ENCODE measurements at places on chromosomes 1 and 21.

DNA sequence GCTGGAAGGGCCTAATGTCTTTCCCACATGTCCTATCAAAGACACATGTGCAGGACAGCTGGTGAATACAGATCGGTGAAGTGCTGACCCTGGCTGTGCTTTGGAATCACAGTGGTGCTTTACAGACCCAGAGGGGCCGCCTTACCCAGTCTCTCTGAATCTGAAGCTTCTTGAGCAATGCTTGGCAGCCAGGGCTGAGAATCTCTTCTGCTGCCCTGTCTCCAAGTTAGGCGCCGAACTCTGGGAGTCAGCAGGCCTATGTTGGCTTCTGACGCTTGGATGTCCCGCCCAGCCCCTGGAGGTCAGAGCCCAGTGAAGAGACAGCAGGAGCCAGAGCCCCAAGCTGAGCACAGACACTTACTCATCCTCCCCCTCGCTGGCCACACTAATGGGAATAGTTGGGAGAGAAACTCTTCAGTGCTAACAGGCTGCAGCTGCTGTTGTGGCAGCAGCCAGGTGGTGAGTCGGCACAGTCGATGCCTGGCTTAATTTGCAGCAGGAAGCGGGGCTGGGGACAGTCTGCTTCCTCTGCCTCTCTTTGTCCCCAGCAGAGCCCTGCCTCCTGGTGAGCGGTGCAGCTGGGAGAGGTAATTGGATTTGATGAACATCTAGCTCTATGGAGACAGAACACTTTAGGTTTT lies 68.1 kb downstream of the URB2 start:
- ATAC-seq, result peak; percentile 35

GRCh38 chr21:31937303-31937702 lies 64.5 kb downstream of the HUNK start:
- no peak for ATAC-seq

GRCh38 chr1:45012639-45013278 lies 705 bp downstream of the UROD start:
- peak; percentile 30 for ATAC-seq

GRCh38 chr1:10516925-10517676 lies 42.4 kb downstream of the PEX14 start:
- peak; percentile 25 for ATAC-seq

DNA sequence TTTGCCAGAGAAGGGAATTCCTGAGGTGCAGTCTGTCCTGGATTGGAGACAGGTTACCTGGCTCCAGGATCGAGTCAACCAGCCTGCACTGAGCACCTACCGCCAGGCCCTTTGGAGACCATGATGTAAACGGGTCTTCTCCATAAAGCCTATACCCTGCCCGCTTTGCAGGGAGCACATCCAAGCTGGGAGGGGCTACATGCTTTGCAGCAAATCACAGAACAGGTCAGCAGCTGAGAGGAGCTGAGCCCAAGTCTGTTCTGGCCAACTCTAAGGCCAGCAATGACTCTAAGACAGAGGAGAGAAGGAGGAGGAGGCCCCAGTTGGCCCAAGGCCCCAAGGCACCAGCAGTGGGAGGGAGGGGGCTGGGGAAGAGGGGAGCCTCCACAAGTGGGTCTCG lies 15.5 kb upstream of the RSPO1 start:
- ATAC-seq, result no peak

DNA sequence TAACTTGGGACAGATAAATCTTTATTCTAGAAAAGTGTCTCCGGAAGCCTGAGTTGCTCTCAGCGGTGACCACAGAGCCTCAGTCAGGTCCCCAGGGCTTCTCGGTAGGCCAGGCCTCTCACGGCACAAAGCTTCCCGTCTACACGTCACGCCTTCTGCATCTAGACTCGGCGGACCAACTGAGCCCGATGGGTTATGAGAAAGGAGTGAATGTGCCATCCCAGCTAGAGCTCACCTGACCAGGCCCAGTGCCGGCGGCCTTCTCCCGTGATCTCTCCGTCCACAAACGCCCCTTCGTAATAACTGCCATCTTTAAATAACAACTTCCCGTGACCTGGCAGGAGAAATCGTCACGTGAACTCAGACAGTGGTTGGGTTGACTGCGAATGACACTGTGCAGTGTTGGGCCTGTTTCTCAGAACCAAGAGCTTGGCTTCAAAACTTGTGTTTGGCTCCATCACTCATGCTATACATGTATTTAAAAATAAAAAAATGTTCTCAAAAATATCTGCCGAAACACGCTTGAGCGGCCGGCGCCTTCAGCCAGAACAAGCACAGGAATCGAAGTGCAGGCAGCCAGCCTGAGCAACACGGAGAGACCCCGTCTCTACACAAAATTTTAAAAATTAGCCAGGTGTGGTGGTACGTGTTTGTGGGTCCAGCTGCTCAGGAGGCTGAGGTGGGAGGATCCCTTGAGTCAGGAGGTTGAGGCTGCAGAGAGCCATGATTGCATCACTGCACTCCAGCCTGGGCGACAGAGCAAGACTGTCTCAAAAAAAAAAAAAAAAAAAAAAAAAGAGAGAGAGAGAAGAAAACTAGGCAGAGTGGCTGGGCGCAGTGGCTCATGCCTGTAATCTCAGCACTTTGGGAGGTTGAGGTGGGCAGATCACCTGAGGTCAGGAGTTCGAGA lies 3.1 kb downstream of the MORN1 start:
- ATAC-seq, result no peak

DNA sequence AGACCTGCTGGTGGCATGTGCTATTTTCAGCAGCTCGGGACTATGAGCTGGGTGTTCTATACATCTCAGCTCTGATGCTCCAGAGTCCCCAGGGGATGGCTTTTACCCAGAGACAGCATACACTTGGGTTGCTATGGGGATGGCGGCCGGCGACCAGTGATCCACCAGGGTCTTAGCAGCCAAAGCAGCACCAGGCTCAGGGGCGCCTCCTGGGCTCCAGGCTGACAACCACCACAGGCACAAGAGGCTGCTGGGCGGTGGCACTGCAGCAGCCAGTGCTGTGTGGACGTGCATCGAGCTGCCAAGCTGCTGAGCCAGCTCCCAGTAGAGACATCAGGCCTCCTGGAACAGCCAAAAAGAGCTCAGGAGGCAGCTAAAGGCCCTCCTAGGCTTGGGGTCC lies 37.6 kb upstream of the CLSTN1 start:
- ATAC-seq, result peak; percentile 7

DNA sequence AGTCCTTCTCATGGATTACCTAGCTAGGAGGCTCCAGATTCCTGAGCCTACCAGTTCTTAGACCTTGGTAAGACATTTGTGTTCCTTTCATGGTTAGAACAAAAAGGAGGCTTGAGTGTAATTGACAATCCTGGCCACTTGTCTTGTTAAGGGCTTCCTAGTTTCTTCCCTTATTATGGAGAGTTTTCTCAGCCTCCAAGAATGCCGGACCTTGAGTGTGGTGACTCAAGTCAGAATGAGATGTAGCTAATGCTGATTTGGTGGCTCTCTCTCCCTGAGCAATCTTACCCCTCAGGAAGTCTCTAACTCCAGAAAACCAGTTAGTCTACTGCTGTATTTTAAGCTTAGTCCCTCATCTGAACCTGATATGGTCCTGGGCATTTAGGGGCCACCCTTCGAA lies 14.3 kb downstream of the CHI3L2 start:
- no peak for ATAC-seq

GRCh38 chr1:109802136-109802900 lies 38.6 kb upstream of the EPS8L3 start:
- ATAC-seq, result no peak

- ATAC-seq, result no peak
These were observed 6.1 kb upstream of the RIPPLY3 start for GRCh38 chr21:37000381-37000780.

- ATAC-seq, result no peak
These were observed 2.3 kb downstream of the LHX9 start for GRCh38 chr1:197919346-197920066.

DNA sequence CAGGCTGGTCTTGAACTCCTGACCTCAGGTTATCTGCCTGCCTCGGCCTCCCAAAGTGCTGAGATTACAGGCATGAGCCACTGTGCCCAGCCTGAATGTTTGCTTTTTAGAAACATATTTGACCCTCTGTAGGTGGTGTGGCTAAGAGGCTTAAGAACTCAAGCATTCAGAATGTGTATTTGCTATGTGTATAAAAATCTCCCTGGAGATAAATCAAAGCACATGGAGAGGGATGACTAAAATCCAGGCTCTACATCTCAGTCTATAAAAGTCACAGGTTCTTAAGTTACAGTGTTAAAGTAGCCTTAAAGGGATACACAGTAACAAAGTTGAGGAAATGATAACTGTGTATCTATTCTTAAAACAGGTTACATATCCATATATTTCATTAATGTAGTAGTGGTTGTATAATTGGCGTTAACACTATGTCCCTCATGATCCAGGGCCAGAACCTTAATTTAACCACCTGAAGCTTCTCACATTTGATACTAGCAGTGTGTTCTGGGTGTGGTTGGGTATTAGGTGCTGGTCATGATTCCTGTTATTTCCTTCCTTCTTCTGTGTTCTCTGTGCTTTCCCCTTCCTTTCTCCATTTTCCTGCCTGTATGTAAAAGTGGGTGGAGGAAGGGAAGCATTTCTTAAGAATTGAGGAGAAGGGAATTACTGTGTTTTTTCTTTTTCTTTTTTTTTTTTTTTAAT lies 16.2 kb downstream of the GIPC2 start:
- peak; percentile 68 for ATAC-seq

- no peak for ATAC-seq
These were observed 21.7 kb upstream of the VASH2 start for GRCh38 chr1:212928323-212929291.

GRCh38 chr1:157170677-157171515 lies 32.7 kb upstream of the ETV3 start:
- ATAC-seq, result peak; percentile 39

DNA sequence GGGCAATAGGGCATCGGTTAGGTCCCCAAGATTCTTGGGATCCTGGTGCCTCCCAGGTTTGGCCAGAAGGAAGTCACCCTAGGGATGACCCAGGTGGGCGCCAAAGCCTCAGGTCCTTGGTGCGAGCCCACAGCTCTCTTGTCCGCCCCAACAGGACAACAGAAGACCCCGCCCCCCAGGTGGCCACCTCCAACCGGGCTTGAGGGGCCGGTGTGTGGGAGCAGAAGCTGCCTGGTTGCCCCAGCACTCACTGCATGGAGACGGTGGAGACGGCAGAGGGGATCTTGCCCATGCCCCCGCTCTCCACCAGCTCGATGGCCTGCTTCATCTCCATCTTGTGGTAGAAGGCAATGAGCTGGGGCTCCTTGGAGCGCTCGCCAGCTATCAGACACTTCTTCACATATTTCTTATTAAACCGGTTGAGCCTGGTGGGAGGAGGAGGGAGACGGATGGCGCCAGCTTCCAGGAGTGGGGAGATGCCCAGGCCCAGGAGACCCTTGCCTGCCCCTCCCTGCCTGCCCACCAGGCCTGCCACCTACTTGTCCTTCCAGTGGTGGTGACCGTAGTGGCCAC lies 52.7 kb downstream of the SLC9A1 start:
- no peak for ATAC-seq

DNA sequence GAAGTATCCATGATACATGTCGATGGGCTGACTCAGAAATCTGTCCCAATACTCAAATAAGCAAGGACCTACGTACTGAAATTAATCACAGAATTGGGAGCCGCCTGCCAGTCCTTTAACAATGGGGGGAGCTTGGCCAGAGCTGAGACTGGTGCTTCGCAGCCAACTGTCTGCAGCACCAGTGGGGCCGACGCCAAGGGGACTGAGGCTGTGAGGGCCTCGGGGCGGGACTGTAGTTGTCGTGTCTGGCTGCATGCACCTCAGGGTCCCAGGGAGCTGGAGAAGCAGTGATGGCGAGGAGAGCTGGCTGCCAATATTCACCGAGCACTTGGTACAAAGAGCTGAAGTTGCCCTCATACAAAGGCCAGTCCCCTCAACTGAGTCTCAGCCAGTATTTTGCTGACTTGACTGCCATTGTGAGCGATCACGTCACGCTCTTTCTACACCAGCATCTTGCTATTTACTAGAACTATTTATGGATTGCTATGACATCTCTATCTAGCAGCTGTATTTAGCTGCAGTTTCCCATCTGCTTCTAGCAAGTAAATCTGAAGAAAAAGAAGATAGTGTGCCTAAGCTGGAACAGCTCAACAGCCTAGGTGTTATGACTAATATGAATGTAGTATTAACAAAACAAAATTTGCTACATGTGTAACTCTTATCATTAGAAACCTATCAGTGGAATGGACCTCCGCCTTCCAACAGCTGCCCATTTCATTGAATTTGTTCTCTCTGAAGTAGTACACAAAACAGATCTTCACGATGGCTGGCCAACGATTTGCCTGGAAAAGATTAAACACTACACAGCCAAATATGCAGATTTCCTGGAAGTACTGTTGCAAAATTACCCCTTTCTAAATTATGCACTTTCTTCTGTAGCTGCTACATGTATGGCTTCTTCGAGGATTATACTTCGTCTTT lies 29.1 kb downstream of the EVI5 start:
- no peak for ATAC-seq

DNA sequence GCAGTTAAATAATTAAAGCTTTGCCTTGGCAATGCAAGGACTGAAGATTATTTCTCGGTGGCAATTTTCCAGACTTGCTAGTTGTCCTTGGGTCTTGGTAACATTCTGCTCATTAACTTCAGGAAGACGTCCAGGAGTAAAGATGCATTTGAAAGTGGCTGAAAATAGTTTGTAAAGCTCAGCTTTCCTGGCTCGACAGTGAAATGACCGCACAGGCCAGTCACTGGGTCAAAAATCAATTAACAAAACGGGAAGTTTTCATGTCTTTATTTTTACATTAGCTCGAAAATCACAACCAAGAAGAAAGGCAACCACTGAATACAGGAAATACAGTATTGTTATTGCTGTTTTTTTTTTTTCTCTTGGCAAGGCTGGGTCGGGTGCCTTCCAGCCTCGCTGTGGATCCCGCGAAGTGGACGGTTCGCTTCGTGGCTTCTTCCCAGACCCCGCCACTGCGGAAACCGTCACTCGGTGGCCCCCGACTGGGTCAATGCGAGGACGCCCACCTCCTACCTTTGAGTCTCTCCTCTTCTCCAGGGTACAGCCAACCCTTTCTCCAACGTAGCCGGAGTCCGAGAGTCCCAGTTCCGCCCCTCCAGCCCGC lies 479 bp upstream of the SNX7 start:
- ATAC-seq, result peak; percentile 9

DNA sequence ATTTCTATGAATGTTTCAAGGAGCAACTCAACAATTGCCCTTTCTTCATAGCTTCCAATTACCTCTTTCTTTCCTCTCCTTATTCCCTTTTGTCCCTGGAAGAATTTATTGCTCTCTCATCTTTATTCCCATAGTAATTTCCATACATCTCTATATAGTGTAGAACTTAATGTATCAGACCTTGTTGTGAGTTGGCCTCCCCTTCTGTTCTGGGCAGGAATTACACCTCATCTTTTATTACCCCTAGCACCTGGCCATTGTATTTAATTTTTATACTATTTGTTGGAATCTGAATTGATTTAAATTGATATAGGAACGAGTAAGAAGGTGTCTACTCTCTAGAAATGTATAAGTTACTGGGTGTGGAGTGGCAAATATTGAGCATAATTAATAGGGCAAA lies 114.5 kb downstream of the CACHD1 start:
- ATAC-seq, result no peak

DNA sequence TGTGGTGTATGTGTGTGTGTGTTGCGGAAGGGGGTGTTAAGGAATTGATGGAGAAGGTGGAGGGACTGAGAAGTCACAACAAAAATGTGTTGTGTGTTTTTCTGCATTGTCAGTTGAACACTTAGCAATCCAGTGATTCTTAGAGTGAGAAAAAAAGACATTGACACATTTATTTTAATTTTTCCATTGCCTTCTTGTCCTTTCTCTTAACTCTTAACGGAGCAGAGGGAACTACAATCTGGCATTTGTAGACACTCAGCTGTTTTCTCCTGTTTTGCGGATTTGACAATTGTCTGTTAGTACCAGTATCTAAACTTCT lies 725 bp downstream of the C1orf53 start:
- ATAC-seq, result no peak
